Keratinocyte (primary cell): ENCODE measurements at places on chromosomes 12 and 14. TPM values are rescaled to one million over a fixed set of nuclear protein-coding genes. Genes with fewer than 3 reads are reported as not detected.

The C1QL4 gene
- 0.07 to 0.10 TPM (median 0.09 TPM) in 3 replicates for polyA plus RNA-seq

The NTF3 gene
- not detected in 3 replicates for polyA plus RNA-seq

The SERPINA6 gene
- 0.18 TPM in 1 of 3 replicates, not detected in the others for polyA plus RNA-seq

GRCh38 chr12:54954801-54955200 lies 29.8 kb downstream of the TESPA1 start:
- no peaks in the 10 kb centered on the region for H3K27me3 ChIP-seq
- no peak overlapping the region for H3K27ac ChIP-seq
- no peaks in the 10 kb centered on the region for H3K4me1 ChIP-seq
- no peak overlapping the region for H3K4me3 ChIP-seq

GRCh38 chr12:48027183-48028002 lies 23.1 kb upstream of the COL2A1 start:
- no peak for DNase-seq
- H3K4me1 ChIP-seq = peaks cover 3% of the 10 kb centered on the region
- no peak overlapping the region for H3K27ac ChIP-seq
- no peak overlapping the region for H3K4me3 ChIP-seq
- H3K36me3 ChIP-seq = no peaks in the 10 kb centered on the region
- H3K27me3 ChIP-seq = no peaks in the 10 kb centered on the region

GRCh38 chr14:63745858-63746425 lies 18.1 kb upstream of the SGPP1 start:
- no peak overlapping the region for H3K4me3 ChIP-seq
- no peaks in the 10 kb centered on the region for H3K27me3 ChIP-seq
- no peaks in the 10 kb centered on the region for H3K4me1 ChIP-seq
- DNase-seq = no peak
- H3K27ac ChIP-seq = no peak overlapping the region

DNA sequence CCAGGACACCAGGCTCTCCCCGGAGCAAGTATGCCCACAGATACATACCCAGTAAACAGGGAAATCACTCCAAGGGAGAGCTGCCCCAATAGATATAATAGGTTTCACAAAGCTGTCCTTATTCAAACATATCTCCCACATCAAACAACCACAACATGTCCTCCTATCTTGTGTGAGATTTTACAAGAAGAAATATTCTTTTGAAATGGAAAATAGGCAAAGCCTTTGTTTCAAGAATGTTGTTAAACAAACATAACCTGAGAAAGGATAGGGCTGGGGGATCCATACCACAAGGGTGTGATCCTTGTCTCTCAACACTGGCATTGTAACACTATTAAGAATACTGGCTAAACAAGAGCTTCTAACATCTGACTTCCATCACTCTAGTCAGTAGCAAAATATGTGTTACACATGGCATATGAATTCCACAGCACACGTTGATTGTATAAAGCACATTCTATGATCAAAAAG lies 32.9 kb downstream of the LGR5 start:
- H3K4me3 ChIP-seq = no peak overlapping the region
- no peaks in the 10 kb centered on the region for H3K4me1 ChIP-seq
- H3K36me3 ChIP-seq = no peaks in the 10 kb centered on the region
- no peaks in the 10 kb centered on the region for H3K27me3 ChIP-seq
- no peak for DNase-seq

- H3K36me3 ChIP-seq = no peaks in the 10 kb centered on the region
- no peak for DNase-seq
- H3K27me3 ChIP-seq = no peaks in the 10 kb centered on the region
- no peaks in the 10 kb centered on the region for H3K4me1 ChIP-seq
- no peak overlapping the region for H3K27ac ChIP-seq
- no peak overlapping the region for H3K4me3 ChIP-seq
Observed at GRCh38 chr14:30214014-30214413, 286.4 kb upstream of the PRKD1 start.

DNA sequence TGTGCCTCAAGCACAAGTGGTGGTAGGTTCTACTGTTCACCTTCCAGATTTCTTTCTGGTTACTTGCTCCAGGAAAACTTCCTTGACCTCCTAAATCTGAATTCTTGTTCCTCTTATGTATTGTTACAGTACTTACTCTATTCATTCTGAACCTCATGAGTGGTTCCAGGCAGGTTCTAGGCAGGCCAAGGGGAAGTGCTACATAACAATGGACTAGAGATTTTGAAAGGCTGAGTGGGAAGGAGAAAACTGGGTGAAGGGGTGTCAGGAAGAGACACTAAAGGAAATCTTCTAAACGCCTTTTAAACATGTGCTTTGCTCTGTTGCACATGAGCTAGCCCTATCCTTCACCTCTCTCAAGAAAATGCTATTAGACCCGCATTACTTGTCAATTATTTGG lies 1.6 kb downstream of the YARS2 start:
- peaks cover 32% of the 10 kb centered on the region for H3K36me3 ChIP-seq
- DNase-seq = no peak
- H3K4me3 ChIP-seq = peak overlapping the region; percentile 49

DNA sequence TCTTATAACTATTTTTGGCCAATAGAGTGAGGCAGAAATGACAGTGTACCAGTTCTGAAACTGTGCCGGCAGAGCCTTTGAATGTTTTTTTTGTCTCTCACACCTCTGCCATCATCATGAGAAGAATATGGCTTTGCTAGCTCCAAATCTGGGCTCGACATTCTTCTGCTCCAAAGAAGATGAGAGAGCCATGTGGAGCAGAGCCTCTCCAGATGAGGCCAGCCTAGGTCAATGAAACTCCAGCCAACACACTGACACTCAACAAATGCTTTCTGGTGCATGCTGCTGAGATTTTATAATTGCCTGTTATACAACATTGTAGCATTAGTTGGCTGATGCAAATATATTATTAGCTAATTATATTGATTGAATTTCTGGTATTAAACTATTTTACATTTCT lies 154.7 kb downstream of the SLC38A4 start:
- H3K27ac ChIP-seq = no peak overlapping the region
- no peaks in the 10 kb centered on the region for H3K27me3 ChIP-seq
- no peak for DNase-seq
- H3K4me3 ChIP-seq = no peak overlapping the region
- no peaks in the 10 kb centered on the region for H3K36me3 ChIP-seq
- peaks cover 27% of the 10 kb centered on the region for H3K4me1 ChIP-seq

- H3K27ac ChIP-seq = no peak overlapping the region
- peaks cover 2% of the 10 kb centered on the region for H3K4me1 ChIP-seq
- no peak for DNase-seq
- H3K4me3 ChIP-seq = no peak overlapping the region
- H3K36me3 ChIP-seq = no peaks in the 10 kb centered on the region
- no peaks in the 10 kb centered on the region for H3K27me3 ChIP-seq
Observed at GRCh38 chr14:96352708-96353107, 10.4 kb downstream of the ATG2B start.

DNA sequence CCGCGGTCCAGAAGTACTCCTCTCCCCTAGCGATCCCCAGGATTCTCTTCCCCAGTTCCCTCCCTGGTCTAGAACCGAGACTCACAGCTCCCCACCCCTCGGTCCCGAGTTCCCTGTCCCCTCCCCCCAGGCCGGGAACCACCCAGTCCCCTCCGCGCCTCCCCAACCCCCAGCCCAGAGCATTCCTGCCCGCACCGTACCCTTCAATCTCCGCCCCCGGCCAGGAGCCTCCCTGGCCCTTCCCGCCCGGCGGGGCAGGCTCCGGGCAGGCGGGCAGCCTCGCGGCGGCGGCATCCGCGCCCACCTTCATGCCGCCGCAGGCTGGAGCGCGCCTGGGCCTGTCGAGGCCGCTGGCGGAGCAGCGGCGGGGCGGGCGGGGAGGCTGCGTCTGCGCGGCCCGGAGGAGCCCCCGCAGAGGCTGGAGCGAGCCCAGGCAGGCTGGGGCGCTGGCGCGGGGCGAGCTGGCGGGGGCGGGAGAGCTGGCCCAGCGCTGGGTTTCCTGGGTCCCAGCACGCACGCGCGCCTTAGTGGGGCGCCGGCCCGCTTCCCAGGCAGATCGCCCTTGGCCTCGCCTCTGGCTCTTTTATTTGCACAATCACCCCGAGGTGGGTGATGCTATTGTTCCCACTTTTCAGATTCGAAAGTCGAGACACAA lies 22.2 kb upstream of the GPR132 start:
- no peaks in the 10 kb centered on the region for H3K36me3 ChIP-seq
- H3K27ac ChIP-seq = peak overlapping the region; percentile 47
- peak overlapping the region; percentile 50 for H3K4me3 ChIP-seq
- H3K4me1 ChIP-seq = peaks cover 37% of the 10 kb centered on the region
- H3K27me3 ChIP-seq = peaks cover 10% of the 10 kb centered on the region
- DNase-seq = no peak

- no peak overlapping the region for H3K27ac ChIP-seq
- peaks cover 5% of the 10 kb centered on the region for H3K36me3 ChIP-seq
- peaks cover 39% of the 10 kb centered on the region for H3K4me1 ChIP-seq
Observed at GRCh38 chr14:105161964-105162668, 6.5 kb downstream of the JAG2 start.

GRCh38 chr12:6613776-6614512 lies 6.8 kb upstream of the CHD4 start:
- H3K27ac ChIP-seq = no peak overlapping the region
- no peaks in the 10 kb centered on the region for H3K27me3 ChIP-seq

- H3K27ac ChIP-seq = no peak overlapping the region
- no peaks in the 10 kb centered on the region for H3K27me3 ChIP-seq
Observed at GRCh38 chr14:93322929-93323599, 9.8 kb downstream of the BTBD7 start.

- H3K36me3 ChIP-seq = no peaks in the 10 kb centered on the region
- H3K4me1 ChIP-seq = peaks cover 5% of the 10 kb centered on the region
- H3K27me3 ChIP-seq = no peaks in the 10 kb centered on the region
- H3K27ac ChIP-seq = no peak overlapping the region
- no peak overlapping the region for H3K4me3 ChIP-seq
Observed at GRCh38 chr14:89826596-89826995, 127.9 kb downstream of the EFCAB11 start.

DNA sequence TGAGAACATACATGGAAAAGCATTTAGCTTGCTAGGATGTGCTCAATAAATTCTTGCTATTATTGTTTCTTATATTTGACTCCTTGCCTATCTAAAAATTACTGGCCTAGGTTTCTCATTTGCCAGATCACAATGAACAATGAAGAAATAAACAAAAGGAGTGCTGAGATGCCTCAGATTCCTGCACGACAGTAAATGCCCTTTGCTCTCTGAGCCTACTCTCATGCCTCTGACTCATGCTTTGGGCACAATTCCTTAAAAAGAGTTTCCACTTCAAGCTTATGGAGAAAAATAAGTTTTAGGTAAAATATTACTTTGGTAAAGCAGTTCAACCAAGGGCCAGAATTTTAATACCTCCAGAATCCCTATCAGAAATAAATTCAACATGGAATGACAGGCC lies 30.9 kb downstream of the GRIN2B start:
- H3K36me3 ChIP-seq = no peaks in the 10 kb centered on the region
- no peak overlapping the region for H3K4me3 ChIP-seq
- no peak overlapping the region for H3K27ac ChIP-seq
- DNase-seq = no peak

GRCh38 chr12:113152835-113153814 lies 3.6 kb downstream of the CFAP73 start:
- H3K4me1 ChIP-seq = peaks cover 18% of the 10 kb centered on the region
- no peak for DNase-seq
- H3K27ac ChIP-seq = no peak overlapping the region
- H3K36me3 ChIP-seq = peaks cover 5% of the 10 kb centered on the region
- peak overlapping the region; percentile 51 for H3K4me3 ChIP-seq

GRCh38 chr14:85564841-85565527 lies 35.0 kb downstream of the FLRT2 start:
- peak overlapping the region; percentile 97 for H3K27ac ChIP-seq
- no peak for DNase-seq
- no peaks in the 10 kb centered on the region for H3K27me3 ChIP-seq
- H3K36me3 ChIP-seq = peaks cover 28% of the 10 kb centered on the region
- H3K4me3 ChIP-seq = no peak overlapping the region

GRCh38 chr12:66119870-66120241 lies 10.7 kb downstream of the LLPH start:
- no peaks in the 10 kb centered on the region for H3K4me1 ChIP-seq
- DNase-seq = no peak
- H3K4me3 ChIP-seq = no peak overlapping the region
- no peak overlapping the region for H3K27ac ChIP-seq
- no peaks in the 10 kb centered on the region for H3K27me3 ChIP-seq
- peaks cover 5% of the 10 kb centered on the region for H3K36me3 ChIP-seq

DNA sequence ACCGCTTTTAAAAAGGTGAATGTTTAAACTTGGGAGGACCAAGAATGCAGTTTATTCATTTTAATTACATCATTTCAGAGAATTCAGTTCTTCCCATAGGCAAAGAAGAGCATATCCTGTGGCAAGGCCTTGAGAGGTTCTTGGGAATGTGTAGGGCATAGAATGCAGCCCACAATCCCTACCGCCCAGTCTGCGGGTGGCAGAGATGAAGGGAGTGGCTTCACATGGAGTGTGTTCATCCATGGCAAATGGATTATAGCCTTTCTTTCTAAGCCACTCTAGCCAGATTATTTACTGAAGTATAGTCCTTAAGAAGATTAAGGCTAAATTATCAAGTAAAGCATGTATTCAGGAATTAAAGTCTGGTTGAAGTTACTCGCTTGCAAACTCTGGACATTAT lies 97.4 kb downstream of the TSPAN8 start:
- DNase-seq = no peak
- H3K27me3 ChIP-seq = no peaks in the 10 kb centered on the region
- H3K4me1 ChIP-seq = no peaks in the 10 kb centered on the region
- H3K27ac ChIP-seq = no peak overlapping the region
- H3K36me3 ChIP-seq = no peaks in the 10 kb centered on the region
- no peak overlapping the region for H3K4me3 ChIP-seq

GRCh38 chr12:95600567-95600966 lies 49.3 kb upstream of the USP44 start:
- peaks cover 7% of the 10 kb centered on the region for H3K4me1 ChIP-seq
- H3K36me3 ChIP-seq = no peaks in the 10 kb centered on the region
- no peak for DNase-seq
- H3K4me3 ChIP-seq = no peak overlapping the region
- H3K27me3 ChIP-seq = no peaks in the 10 kb centered on the region
- H3K27ac ChIP-seq = no peak overlapping the region

DNA sequence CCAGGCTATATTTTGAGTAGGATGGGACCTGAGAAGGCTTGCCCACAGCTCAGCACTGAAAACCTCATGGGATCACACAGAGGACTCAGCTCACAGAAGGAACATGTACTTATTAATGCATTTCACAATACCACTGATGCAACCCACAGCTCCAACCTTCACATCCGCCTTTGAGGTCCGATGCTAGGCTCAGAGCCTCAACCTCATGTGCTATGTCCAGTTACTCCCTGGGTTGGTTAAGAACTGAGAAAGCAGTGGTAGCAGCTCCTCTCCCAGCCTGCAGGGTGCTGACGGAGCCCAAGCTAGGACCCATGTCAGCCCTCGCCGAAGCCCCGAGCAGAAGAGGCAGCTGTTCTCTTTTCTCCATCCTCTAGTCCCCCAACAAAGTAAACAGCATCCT lies 52.9 kb downstream of the SPTB start:
- peaks cover 18% of the 10 kb centered on the region for H3K27me3 ChIP-seq
- H3K4me1 ChIP-seq = peaks cover 3% of the 10 kb centered on the region
- DNase-seq = no peak
- no peak overlapping the region for H3K4me3 ChIP-seq
- H3K27ac ChIP-seq = no peak overlapping the region

- H3K36me3 ChIP-seq = no peaks in the 10 kb centered on the region
- H3K4me3 ChIP-seq = no peak overlapping the region
- no peak for DNase-seq
Observed at GRCh38 chr14:67987606-67988005, 168.0 kb downstream of the RAD51B start.
